ENCODE measurements at places on chromosomes 6 and 20.

DNA sequence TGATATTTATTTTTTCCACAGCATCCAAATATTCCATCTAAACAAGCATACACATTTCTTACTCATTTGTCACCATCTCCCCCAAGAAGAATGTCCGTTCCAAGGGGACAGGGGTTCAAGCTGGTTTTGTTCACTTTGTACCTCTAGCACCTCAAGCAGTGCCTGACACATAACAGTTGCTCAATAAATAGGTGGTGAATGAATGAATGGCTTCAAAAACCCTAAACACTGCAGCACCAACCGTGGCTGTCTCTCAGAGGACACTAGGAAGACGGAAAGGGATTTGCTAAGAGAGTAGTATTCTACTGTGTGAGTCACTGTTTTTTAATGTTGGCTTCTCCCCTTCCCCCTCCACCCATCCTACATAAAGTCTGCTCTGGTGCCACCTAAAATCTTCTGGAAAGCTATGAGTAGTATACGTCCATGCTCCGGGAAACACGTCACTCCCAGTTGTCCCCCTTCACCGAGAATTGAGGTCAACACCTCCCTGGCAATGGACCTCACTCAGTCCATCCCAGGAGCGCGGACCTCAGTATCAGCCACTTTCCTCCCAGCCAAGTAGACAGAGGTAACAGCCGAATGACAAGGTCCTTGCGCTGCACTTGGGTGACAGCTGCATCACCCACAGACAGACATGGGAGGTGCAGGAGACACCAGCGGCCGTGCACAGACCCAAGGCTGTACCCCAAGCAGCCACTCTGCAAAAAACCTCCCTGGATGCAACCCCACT lies 107.4 kb downstream of the PREX1 start:
- DNase-seq, result no peak

DNA sequence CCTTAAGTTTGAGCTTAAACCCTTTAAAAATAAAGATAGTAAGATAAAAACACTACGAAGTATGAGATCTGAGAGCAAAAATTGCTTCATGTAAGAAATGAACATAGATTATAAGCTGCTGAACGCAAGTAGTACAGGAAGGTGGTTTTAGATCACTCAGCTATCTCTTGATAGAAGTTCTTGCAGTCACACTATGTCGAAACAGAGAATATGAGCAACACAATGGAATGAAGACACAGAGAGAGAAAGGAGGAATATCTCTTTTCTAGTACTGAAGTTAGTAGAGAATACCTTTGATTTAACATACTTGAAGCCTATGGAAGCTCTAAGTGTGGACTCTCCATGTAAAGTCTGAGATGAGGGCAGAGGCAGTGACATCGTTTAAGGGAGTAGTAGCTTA lies 162.7 kb downstream of the CDK19 start:
- no peak for DNase-seq

DNA sequence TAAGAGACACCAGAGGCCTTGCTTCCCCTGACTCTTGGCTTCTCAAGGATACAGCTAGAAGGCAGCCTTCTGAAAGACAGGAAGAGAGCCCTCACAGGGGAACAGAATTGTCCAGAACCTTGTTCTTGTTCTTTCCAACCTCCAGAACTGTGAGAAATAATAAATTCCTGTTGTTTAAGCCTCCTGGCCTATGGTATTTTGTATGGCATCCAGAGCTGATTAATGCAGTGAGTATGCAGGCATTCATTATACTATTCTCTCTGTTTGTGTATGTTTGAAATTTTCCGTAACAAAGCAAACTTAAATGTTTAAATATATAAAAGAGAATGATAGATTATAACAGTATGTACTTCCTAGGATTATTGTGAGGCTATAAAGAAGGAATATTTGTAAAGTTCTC lies 903.4 kb upstream of the FLRT3 start:
- no peak for DNase-seq

DNA sequence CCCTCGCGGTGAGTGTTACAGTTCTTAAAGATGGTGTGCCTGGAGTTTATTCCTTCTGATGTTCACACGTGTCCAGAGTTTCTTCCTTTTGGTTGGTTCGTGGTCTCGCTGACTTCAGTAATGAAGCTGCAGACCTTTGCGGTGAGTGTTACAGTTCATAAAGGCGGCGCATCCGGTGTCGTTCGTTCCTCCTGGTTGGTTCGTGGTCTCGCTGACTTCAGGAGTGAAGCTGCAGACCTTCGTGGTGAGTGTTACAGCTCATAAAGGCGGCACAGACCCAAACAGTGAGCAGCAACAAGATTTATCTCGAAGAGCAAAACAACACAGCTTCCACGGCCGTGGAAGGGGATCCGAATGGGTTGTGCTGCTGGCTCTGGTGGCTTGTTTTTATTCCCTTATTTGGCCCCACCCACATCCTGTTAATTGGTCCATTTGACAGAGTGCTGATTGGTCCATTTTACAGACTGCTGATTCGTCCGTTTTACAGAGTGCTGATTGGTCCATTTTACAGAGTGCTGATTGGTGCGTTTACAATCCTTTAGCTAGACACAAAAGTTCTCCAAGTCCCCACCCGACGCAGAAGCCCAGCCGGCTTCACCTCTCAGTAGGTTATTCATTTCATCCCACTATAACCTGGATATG lies 48.2 kb upstream of the ARG1 start:
- DNase-seq, result no peak

GRCh38 chr20:10453241-10453640 lies 18.1 kb downstream of the SLX4IP start:
- DNase-seq, result no peak

- no peak for DNase-seq
Measured at GRCh38 chr6:81718126-81718525, 34.4 kb downstream of the TENT5A start.

GRCh38 chr6:31558631-31559500 lies 11.5 kb downstream of the NFKBIL1 start:
- DNase-seq, result no peak

- no peak for DNase-seq
Measured at GRCh38 chr6:168828800-168829199, 387.8 kb downstream of the SMOC2 start.

DNA sequence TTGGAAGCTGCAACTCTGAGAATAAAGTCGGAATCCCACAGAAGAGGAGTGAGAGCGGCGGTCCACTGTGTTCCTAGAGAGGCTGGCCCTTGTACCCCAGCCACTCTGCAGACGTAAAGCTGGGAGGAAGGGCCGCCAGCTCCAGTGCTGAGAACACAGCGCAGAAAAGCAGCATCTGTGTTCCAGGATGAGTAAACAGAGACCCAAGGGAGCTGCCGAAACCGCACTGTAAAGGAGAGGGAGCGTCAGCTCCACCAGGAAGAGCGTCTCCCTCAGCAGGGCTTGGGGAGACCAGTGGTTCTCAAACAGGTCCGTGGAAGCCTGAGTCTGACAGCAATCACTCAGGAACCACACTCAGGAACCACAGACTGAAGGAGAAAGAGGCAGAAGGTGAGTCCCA lies 134.0 kb downstream of the WDR27 start:
- DNase-seq, result no peak

- DNase-seq, result peak; percentile 30
Measured at GRCh38 chr20:47317127-47317895, 39.2 kb downstream of the ZMYND8 start.

GRCh38 chr6:90186637-90187371 lies 109.8 kb downstream of the BACH2 start:
- DNase-seq, result no peak

- DNase-seq, result peak; percentile 16
Measured at GRCh38 chr20:11204926-11205768, 531.3 kb upstream of the JAG1 start.

GRCh38 chr20:51195419-51195901 lies 172.6 kb upstream of the KCNG1 start:
- DNase-seq, result no peak

DNA sequence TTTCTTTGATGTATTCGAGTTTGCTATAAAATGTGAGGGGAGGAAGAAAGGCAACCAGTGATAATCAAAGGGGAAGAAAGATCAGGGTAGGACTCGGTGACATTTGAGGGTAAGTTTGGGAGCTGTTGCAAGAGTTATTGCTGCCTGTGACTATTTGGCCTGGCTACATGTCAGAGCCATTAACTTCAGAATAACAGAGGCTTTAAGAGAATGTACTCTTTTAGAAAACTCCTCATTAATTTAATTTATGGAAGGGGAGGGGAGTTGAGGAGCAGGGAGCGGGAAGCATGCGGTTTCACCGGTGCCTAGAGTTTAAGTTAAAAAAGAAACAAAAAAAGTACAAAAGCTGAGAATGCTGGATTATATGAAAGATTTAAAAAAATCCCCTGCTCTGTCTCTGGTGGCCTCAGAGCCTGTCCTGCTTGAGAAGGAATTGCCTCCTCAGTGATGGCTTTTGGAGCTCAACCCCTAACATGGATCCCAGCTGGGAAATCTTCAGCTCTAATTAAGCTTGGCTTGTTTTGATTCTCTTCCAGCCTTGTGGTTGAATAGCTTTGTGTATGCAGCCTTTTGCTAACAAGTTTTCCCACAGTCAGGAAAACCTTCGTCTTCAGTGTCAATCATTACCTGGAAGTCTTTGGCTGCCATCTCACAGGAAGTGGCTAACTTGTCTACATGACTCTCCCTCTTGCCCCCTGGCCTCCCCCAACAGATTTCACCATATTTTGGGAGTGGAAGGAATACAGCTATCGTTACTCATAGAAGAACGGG lies 238.2 kb downstream of the SOX4 start:
- no peak for DNase-seq

GRCh38 chr6:104995989-104996617 lies 39.2 kb downstream of the LIN28B start:
- DNase-seq, result no peak

Data from substantia nigra (tissue), 51 donors.